ENCODE measurements at places on chromosomes 2 and 18. TPM values are rescaled to one million over a fixed set of nuclear protein-coding genes. Genes with fewer than 3 reads are reported as not detected.

The SLC9A2 gene
- 0.59 TPM for polyA plus RNA-seq

The C2orf81 gene
- polyA plus RNA-seq, result 1.5 TPM

The UGT1A10 gene
- not detected for polyA plus RNA-seq

The SERPINB4 gene
- polyA plus RNA-seq, result not detected

The ERBB4 gene
- 0.25 TPM for polyA plus RNA-seq

The VWA3B gene
- polyA plus RNA-seq, result 0.29 TPM

The FAM237A gene
- polyA plus RNA-seq, result not detected

The C1QL2 gene
- polyA plus RNA-seq, result not detected

The NCKAP1 gene
- polyA plus RNA-seq, result 56.8 TPM

The TTR gene
- 2.2 TPM for polyA plus RNA-seq

The FTCDNL1 gene
- 3.4 TPM for polyA plus RNA-seq

The TXNL1 gene
- polyA plus RNA-seq, result 45.9 TPM

The HAAO gene
- polyA plus RNA-seq, result 10.9 TPM

The FLACC1 gene
- polyA plus RNA-seq, result 0.74 TPM

The PFN4 gene
- polyA plus RNA-seq, result 0.79 TPM

The PARD6G gene
- 0.78 TPM for polyA plus RNA-seq

The QPCT gene
- 3.3 TPM for polyA plus RNA-seq

The CCL20 gene
- polyA plus RNA-seq, result 0.40 TPM

The RAX gene
- polyA plus RNA-seq, result not detected
